Glutamatergic neuron (in vitro differentiated cells): ENCODE measurements at places on chromosomes 2 and 18. TPM values are rescaled to one million over a fixed set of nuclear protein-coding genes. Genes with fewer than 3 reads are reported as not detected.

DNA sequence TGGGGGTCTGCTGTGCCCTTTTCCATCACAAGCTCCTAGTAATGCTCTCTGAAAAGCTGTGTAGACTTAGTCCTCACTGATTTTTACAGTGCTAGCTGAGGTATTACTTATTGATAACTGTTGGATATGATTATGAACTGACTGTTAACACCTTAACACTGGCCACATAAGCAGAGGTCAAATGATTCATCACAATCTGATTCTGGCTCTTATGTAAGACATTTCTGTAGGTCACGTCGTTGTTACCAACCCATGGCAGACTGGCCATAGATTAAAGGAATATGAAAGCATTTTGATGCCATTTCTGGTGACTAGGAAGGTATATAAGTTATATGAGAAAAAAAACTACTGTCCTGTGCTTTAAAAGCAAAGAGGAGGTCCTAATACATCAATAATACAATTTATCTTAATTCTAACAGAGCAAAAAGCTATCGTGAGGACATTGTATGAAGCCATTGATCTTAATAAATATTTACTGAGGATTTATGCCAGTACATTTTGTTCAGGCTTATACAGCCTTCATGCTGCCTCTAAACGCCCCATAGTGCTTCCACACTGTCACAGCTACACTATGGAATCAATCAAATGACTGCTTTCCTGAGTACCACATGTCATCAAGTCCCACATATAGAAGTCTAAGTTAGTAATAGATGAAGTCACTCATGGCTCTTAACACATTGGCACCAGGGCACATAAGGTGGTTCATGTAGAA, 6.9 kb upstream of the RND3 start:
- no peaks in the 10 kb centered on the region for H3K4me1 ChIP-seq
- H3K27me3 ChIP-seq, result no peaks in the 10 kb centered on the region
- H3K27ac ChIP-seq, result no peak overlapping the region
- DNase-seq, result no peak
- no peak overlapping the region for H3K4me3 ChIP-seq

- no peak for DNase-seq
- H3K4me3 ChIP-seq, result no peak overlapping the region
- H3K36me3 ChIP-seq, result no peaks in the 10 kb centered on the region
- H3K27me3 ChIP-seq, result no peaks in the 10 kb centered on the region
- H3K27ac ChIP-seq, result no peak overlapping the region
- no peaks in the 10 kb centered on the region for H3K4me1 ChIP-seq
Measured at GRCh38 chr2:7730990-7731389, 813.8 kb downstream of the RNF144A start.

GRCh38 chr2:98140210-98140609, 53.2 kb downstream of the VWA3B start:
- no peak for DNase-seq
- peaks cover 11% of the 10 kb centered on the region for H3K4me1 ChIP-seq
- peaks cover 6% of the 10 kb centered on the region for H3K36me3 ChIP-seq
- H3K4me3 ChIP-seq, result no peak overlapping the region
- H3K27me3 ChIP-seq, result peaks cover 8% of the 10 kb centered on the region

Gene TMEM18
- total RNA-seq, result 22.0 TPM

DNA sequence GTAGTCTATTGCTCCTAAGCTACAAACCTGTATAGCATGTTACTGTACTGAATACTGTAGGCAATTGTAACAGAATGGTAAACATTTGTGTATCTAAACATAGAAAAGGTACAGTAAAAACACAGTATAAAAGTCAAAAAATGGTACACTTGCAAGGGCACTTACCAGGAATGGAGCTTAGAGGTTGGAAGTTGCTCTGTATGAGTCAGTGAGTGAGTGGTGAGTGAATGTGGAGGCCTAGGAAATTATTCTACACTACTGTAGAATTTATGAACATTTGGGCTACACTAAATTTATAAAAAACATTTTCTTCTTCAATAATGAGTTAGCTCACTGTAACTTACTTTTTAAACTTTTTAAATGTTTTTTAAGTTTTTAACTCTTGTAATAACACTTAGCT, 19.0 kb downstream of the NABP1 start:
- no peaks in the 10 kb centered on the region for H3K36me3 ChIP-seq
- no peak overlapping the region for H3K4me3 ChIP-seq
- H3K27ac ChIP-seq, result no peak overlapping the region
- peaks cover 7% of the 10 kb centered on the region for H3K4me1 ChIP-seq
- no peak for DNase-seq

Gene ZNF804A
- 23.1 TPM for total RNA-seq
